IMR-90 (cell line): ENCODE measurements at places on chromosomes 4 and X.

- DNase-seq = peak; percentile 39
Measured at GRCh38 chrX:123833387-123833786, 26.5 kb upstream of the XIAP start.

- DNase-seq = peak; percentile 28
Measured at GRCh38 chr4:6087669-6088341, 69.6 kb upstream of the C4orf50 start.

DNA sequence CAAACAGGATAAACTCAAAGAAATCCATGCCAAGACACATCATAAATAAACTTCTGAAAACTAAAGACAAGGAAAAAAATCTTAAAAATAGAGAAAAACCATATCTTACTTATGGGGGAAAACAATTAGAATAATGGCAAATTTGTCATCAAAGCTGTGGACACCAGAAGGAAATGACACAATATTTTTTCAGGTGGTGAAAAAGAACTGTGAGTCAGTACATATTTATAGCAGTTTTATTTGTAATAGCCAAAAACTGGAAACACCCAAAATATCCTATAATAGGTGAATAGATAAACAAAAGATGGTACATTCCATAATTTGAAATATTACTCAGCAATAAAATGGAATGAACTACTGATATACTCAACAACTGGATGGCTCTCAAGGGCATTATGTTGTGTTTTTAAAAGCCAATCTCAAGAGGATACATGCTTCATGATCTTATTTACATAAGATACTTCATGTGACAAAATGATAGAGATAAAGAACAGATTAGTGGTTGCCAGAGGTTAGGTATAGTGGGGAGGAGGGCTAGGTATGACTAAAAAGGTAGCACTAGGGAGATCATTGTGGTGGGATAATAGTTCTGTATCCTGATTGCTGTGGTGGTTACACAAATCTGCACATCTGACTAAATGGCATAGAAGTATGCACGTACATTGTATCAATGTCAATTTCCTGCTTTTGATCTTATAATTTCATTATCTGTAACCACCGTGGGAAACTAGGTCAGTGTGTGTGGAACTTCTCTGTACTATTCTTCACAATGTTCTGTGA is 191.9 kb downstream of the PPP1R2C start:
- DNase-seq = no peak

DNA sequence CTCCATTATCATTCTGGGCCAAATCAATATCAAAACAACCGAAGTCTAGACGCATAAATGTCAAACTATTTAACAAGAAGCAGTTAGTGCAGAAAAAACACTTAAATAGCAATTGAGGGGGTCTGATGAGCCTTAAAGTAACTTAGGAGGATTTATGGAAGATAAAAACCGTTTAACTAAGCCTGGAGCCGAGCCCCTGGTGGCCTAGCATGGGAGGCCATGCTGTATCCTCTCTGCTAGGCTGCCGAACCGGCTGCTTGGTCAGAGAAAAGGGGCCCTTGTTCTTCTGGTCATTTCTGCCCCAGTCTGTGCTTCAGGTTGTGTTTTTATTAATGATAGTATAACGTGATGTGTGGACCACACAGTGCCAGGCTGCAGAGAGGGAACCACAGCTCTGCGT is 72.4 kb downstream of the CPZ start:
- no peak for DNase-seq

DNA sequence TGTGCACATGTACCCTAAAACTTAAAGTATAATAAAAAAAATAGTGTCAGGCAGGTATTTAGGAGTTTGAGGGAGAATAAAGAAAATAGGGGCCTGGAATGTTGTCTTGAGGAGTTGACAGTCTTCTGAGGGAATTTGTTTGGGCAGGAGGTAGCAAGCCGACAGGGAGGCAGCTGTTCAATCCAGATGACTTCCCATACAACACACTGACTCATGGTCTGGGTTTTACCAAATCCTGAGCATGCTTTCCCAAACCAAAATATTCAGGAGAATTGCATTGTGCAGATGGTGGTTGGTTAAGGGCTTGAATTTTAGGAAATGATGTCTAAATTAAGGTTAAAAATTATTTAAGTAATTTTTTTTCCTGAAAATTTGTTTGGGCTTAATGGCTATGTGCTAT is 430.0 kb downstream of the INPP4B start:
- peak; percentile 72 for DNase-seq

GRCh38 chr4:62399242-62399641 is 1199.1 kb downstream of the ADGRL3 start:
- DNase-seq = no peak

- no peak for DNase-seq
Measured at GRCh38 chr4:21960793-21961192, 12.2 kb upstream of the KCNIP4 start.

DNA sequence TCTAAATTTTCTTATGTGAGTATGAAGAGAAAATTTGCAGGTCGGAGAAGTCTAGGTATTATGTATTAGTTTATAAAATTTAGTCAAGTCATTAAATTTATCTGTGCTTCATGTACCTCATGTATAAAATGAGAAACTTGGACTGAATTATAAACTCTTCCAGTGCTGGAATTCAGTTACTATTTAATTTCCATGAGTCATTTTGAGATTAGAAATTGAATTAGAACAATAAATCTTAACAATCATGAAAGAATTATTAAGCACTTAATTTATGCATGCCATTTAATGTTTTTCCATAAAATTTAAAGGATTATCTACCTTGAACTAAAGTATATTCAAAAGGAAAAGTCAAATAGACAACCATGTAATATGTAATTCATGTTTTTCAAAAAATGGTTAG is 195.8 kb downstream of the MAD2L1 start:
- no peak for DNase-seq

DNA sequence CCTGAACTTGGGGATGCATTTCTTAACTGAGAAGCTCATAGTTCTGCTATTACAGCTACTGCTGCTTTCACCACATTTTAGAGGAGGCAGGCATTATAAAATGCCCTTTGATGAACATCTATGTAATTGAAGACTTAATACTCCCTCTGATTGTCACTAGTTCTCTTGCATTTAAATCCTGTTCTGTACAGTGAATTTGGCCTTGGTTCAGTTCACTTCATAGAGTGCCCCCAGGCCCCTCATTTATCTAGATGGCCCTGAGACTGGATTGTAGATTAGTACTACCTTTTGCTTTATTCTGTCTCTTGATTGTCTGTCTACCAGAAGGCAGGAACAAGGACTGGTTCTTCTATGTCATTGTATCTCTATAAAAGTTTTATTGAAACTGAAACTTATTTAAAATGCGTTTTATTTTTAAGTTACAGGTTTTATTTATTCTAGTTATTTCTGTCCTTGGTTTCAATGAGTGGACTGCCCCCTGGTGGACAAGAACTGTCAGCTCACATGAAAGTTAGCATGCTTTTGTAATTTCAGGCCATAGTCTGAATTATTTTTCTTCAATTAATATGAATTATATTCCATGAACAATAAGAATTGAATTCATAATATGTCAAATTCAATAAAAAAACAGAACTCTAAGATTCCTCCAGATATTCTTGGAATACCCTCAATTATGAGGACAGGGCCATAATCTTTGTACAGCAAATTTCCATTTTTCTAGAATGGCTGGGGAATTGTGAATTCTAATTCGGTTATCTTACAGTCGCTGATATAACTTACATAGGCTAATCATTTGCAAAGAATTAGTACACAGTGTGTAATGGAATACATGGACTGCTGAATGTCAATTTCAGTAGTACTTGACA is 47.2 kb upstream of the TMEM33 start:
- DNase-seq = peak; percentile 64

DNA sequence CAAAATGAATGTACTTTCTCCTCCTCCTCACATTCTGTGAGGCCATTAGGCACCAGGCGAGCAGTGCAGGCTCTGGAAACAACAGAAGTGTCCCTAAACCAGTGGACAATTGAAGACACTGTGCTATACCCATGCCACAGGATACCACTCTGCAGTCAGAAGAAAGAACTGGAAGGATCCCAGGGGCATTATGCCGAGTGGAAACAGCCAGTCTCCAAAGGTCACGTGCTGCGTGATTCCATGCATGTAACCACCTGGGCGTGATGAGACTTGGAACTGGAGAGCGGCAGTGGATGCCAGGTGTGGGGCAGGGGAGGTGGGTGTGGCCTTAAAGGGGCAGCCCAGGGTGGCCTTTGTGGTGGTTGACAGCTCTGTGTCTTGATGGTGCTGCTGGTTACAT is 139.4 kb downstream of the EVC2 start:
- no peak for DNase-seq

DNA sequence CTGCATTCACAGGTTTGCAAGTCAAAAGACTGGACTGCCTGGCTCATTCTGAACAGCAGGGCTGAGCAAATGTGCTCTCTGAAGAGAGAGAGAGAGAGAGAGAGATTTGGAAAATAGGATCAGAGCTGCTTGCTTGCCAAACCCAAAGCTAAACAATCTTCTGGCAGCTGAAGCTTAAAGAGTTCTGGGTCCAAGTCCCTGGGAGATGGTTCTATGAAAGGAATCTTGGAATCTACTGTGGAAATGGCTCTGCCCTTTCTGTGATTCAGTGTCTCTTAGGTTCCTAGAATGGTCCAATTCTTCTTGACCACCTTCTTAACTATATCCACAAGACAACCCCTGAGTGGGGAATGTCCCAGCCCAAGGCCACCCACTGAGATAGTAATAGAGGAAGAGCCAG is 66.1 kb upstream of the EFNB1 start:
- DNase-seq = no peak

DNA sequence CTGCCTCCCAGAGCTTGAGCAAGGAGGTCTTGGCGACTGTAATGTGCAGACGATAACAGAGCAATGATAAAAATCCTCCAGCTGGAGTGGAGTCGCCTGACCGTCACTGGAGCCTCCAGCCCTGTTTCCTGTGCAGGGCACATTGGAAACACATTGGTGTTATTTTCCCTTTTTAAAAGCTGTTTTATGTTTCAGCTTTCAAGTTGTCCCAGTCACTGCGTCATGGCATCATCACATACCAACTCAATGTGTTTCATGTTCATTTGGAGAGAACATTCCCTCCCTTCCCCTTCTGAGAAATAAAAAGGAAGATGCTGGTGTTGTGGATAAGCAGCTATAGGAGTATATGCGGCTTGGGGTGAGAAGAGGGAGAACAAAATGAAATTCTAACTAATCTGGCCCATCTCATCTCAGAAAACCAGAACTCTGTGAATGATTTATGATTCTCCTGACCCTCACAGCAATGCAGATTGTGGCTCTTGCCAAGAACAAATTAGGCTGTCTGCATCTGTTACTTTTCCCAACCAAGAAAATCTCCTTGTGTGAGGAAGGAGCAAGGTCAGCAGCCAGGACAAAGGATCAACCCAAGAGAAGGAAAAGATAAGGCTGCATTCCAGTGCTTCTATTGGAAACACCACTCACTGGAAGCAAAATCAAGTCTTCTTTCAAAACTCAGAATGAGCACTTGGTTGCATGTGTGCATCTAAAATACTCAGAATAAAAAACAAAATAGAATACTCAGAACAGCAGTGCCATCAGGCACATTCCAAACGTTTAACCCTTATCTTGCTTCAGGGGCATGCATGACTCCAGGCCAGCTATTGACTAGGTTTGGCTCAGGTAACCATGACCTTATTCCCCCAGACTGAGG is 134.4 kb downstream of the RASL11B start:
- peak; percentile 67 for DNase-seq

- no peak for DNase-seq
Measured at GRCh38 chr4:59223292-59223941, 1976.7 kb upstream of the ADGRL3 start.
